ENCODE measurements at places on chromosomes 3 and 15.

- DNase-seq = no peak
These were observed 6.9 kb downstream of the C15orf62 start for GRCh38 chr15:40776537-40777141.

GRCh38 chr3:126983653-126984390 is 907 bp downstream of the PLXNA1 start:
- DNase-seq = peak; percentile 39

DNA sequence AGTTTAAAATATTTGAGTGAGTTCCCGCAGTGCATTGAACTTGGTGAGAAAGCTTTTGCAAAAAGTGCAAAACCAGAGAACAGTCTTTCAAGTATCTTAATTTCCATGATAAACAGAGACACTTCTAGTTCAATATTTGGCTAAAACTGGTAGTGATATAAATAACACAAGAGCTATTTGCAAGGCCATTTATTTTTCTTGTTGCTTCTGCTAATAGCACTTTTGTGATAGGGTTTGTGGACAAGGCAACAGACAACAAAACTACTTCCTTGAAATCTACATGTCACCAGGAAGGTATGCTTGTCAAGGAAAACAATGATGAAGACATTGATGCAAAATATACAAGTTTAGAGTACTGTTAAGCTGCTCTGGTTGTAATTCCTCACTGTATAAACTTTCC is 1225.1 kb downstream of the OTOL1 start:
- DNase-seq = no peak

GRCh38 chr3:45487508-45487907 is 99.1 kb downstream of the LARS2 start:
- no peak for DNase-seq

- DNase-seq = no peak
These were observed 36.0 kb upstream of the ARPIN start for GRCh38 chr15:89948796-89949195.

DNA sequence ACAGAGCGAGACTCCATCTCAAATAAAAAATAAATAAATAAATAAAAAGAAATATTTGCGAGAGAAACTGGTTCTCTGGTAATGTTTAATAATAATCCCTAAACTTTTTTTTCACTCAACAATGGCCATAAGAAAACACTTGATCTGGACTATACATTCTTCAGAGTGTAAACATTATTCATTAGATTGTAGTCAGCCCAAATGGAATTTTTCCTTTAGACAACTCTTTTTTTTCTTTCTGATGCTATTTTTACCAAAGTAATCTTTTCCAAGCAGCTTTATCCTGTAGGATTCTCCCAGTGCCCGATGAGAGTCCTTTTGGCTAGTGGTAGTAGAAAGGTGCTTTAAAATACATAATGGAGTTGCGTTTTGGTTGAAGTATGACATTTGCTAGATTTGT is 90.4 kb downstream of the NEDD4 start:
- DNase-seq = no peak

GRCh38 chr15:57172925-57173324 is 203.4 kb upstream of the CGNL1 start:
- no peak for DNase-seq

Data from activated CD4-positive, alpha-beta T cell treated with anti-CD3 and anti-CD28 coated beads, Interleukin-2, amount 50 U/mL, for 48 hours (primary cell).